MG63 (cell line): ENCODE measurements at places on chromosomes 1 and 21. TPM values are rescaled to one million over a fixed set of nuclear protein-coding genes. Genes with fewer than 3 reads are reported as not detected.
A peak's percentile ranks its signal among the peaks of the same experiment; 100 is the strongest.

GRCh38 chr1:109466452-109467300, at the start of gene SYPL2:
Gene SYPL2 (plus strand): TSS chr1:109466546. CDS start chr1:109466844, 298 bp downstream.
- peak; percentile 62 for DNase-seq

Gene DNAJC6
- not detected in 2 replicates for total RNA-seq

- no peak for DNase-seq
Measured at GRCh38 chr1:6142734-6143133, 37.4 kb downstream of the CHD5 start.

GRCh38 chr1:114379987-114380386, 131.0 kb downstream of the TRIM33 start:
- DNase-seq, result no peak

GRCh38 chr1:19232524-19232846, 18.8 kb downstream of the EMC1 start:
- peak; percentile 75 for DNase-seq

DNA sequence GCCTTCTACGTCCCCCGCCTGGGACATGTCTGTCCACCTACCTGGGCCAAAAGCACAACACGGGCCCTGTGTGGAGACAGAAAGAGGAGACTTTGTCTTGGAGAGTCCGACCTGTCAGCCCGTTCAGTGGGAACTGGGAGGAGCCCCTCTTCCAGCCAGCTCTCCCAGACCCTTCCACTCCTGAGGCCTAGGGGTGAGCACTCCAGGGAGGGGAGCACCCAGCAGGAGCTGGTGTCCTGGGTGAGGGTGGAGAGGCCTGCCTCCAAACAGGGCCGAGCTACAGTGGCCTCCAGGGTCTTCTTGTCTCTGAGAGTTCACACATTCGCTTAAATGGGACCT, 546 bp downstream of the SPOCD1 start:
- no peak for DNase-seq

Gene NHLH1
- total RNA-seq, result not detected in 2 replicates

DNA sequence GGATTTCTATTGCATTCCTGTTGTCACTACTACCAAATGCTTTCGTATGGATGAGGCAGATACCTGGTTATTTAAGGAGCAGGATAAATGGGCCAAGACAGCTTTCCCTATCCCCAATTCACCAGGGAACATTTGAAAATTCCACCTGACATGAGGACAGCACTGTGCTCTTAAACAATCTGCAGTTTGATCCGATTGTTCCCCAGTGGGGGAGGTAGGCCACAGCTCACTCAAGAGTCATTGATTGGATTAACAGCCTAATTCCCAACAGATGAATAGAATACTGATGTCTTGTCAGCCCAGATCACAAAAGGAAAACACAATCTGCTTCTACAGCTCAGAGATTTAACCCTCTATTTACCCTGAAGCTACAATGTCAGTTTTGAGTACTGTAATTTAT, 123.9 kb downstream of the LHX4 start:
- no peak for DNase-seq

DNA sequence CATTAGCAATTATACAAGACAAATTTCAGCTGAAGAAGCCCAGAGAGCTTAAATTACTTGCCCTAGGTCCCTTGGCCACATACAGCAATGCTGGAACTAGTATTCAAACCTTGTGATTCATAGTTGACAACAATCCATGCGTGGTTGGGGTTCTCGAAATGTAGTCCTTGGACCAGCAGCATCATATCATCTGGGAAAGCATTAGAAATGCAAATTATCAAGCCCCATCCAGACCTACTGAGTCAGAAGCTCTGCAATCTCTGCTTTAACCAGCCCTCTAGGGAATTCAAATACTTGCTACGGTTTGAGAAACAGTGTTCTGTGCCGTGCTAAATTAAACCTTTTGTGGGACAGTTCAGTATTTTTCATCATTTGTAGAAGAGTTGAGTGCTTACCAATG, 65.1 kb downstream of the CLIC6 start:
- no peak for DNase-seq

DNA sequence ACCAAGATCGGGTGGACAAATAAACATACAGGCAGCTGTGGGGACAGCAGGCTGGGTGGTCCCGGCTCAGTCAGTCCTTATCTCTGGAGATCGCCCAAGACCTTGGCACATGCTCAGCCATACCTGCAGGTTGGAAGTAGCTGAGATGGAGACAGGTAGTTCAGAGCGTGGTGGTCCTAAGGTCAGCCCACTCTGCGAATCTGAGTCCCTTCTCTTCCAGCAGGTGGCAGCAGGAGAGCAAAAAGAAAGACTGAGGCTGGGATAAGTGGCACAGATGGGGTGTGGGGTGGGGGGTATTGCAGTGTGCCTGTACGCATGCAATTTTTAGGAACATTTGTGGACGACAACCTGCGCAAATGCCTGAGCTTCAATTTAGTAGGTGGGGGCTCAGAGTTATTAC, 104.9 kb downstream of the TENT5C start:
- DNase-seq, result no peak

DNA sequence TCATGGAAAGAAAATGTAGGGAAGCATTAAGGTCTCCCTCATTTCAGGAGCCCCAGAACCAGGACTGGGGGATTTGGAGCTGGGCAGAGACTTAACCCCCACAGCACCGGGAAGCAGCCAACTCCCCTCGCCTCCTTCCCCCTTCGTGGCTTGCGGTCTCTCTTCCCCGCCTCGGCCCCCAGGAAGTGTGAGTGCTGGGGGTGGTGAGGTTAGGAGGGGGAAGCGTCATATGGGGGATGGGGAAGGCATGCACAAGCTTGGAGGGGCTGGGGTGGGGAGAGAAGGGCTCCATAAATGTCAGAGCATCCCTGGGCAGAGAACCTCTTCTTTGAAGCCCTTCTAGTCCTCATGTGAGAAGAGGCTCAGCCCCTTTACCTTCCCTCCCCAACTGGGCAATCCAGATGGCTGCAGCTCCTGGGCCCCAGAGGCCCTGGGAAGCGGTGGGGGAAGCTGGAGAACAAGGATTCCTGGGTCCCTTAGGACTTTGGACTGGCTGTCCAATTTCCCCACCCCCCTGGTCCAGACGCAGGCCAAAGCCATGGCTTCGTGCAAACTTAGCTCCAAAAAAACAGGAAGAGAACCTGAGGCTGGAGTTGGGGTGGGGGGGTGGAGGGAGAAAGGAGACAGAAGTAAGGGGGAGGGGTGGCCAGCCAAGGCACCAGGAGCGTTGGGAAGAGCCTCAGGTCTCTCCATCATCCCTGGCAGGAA, 7.8 kb downstream of the ZBTB7B start:
- DNase-seq, result no peak

Gene TCEA3
- not detected in 2 replicates for total RNA-seq

DNA sequence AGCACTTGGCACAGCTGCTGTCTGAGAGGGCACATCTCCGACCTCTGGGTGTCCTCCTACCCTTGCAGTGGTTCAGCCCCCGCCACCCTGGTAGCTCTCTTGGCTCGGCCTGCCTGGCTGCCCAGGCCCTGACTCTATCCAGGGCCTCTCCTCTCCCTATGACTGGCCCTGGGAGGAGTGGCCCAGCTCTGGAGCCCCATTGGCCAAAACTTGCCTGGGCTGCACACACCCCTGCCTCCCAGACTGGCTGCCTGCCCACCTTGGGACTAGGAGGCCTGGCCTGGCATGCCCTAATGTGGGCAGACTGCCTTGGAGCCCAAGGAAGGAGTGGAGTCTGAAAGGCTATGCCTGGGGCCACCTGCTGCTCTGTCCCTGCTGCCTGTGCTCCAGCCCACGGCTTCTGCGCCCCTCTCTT, 33.6 kb downstream of the ACOT11 start:
- DNase-seq, result peak; percentile 99

DNA sequence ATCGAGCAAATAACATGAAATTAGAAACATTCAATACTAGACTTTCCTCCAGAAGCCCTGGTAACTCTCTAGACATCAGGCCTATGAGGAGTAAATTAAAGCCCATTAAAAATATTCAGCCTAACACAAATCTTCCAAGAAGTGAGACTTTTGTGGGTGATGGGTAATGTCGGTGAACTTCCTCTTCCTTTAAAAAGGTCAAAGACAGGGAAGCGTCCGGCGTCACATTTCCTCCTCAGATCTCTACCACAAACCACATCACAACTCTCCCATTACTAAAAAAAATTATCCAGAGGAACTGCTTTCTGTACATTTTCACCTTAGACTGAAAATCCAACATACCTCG, 1.4 kb downstream of the EIF4G3 start:
- DNase-seq, result peak; percentile 12

Gene TMEM35B
- total RNA-seq, result 46.1 and 53.9 TPM in 2 replicates

DNA sequence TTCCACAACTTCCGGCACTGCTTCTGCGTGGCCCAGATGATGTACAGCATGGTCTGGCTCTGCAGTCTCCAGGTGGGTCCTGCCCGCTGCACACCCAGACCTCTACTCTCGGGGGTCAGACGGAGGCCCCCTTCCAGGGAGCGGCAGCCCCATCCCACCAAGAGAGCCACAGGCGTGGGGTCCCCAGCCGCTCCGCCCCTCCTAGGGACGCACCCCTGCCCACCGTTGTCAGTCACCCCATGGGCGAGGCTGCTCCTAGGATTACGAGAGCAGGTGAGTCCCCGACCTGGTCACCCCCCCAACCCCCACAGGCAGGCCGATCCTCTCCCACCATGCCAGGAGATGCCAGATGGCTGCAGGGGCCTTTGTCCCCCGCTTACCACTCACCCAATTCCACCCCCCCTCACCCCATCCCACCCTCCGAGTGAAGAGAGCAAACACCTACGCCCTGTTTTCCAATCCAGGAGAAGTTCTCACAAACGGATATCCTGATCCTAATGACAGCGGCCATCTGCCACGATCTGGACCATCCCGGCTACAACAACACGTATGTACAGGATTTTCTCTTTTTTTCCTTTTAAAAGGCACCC, 107.0 kb downstream of the PDE9A start:
- no peak for DNase-seq

- DNase-seq, result no peak
Measured at GRCh38 chr1:11364170-11364569, 91.2 kb downstream of the UBIAD1 start.

DNA sequence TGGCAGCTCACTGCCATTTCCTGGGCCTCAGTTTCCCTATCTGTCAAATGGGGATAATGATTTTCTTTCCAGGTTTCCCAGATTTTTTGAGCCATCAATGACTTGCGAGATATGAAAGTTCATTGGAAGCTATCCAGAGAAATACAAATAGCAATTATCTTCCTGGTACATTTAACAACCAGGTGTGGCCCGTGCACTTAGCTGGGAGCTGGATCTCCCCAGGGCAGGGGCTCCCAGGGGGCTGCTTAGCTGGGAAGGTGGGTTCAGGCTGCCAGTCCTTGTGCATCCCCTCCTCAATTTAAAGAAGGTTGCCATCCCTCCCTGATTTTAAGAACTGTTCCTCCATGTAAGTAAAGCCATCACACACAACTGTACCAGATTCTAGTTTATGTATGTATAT, 3.6 kb upstream of the TMEM54 start:
- no peak for DNase-seq

Gene DNALI1
- not detected in 2 replicates for total RNA-seq

Gene SLAMF7
- not detected in 2 replicates for total RNA-seq

GRCh38 chr1:30415171-30415940, 308.0 kb downstream of the MATN1 start:
- no peak for DNase-seq

DNA sequence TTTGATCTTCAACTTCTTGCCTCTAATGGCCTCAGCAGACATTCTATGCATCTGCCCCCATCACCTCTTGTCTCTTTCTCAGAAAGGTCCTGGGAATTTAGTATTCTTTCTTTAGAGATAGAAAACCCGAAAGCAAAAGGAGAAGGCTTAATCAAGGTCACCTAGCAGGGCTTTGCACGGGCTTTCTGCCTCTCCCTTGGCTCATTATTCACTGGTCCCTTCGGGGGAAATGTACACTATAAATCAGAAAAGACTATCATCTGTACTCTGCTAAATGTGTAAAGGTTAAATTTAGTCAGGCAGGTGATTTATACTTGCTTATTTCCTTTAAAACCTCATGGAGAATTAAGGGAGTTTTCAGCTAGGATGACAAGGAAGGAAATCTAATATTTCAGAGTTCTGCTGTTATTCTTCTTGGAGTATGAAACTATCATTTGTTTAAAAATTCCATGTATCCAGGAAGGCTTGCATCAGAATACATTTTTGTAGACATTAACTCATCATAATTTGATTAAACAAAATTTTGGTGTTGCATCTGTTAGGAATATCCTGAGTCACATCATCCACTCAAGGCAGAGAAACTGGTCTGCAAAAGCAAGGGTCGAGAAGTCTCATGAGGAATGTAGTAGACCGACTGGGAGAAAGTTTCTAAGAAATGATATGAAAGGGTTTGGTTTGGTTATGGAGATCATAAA, 124.6 kb downstream of the GABPA start:
- DNase-seq, result no peak

DNA sequence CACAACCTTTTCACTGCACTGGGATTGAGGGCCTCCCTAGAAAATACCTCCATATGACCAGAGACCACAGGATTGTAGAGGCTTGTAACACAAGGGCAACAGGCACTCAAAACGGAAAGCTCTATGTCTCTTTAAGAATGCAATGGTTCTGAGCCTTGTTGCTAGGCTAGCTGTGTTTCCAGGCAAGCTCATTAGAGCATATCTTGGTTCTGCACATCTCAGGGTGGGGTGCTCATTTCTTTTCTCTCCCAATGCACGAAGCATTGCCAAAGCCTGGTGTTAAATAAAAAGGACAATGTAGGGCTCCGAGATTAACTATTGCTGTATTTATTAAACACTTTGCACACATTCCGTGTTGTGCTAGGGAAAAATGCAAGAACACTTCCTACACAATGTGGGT, 315.9 kb downstream of the PRDM2 start:
- no peak for DNase-seq

GRCh38 chr1:234745844-234746797, 136.1 kb upstream of the IRF2BP2 start:
- peak; percentile 31 for DNase-seq

Gene LCE3A
- not detected in 2 replicates for total RNA-seq

GRCh38 chr1:29581256-29581655, 344.9 kb downstream of the PTPRU start:
- DNase-seq, result no peak

Gene TENT5C
- 6.2 and 6.4 TPM in 2 replicates for total RNA-seq

DNA sequence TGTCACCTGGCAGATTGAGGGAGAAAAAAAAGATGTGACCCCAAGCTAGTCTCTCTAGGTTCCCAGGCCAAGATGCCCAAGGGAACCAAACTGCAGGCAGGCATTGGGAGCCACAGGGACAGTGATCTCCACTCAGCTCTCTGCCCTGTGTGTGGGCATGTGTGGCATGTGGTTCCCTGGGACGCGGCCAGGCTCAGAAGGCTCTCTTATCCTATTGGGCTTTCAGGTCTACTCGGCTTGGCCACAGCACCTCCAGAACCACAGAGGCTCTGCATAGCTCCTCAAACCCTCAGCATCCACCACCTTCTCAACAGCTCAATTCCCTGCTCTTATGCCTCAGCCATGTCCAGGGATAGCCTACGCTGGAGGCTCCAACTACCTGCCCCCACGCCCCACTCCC, 22.0 kb downstream of the IQGAP3 start:
- no peak for DNase-seq

Gene SLC45A3
- total RNA-seq, result 1.7 and 3.2 TPM in 2 replicates

Gene SPATA21
- not detected in 2 replicates for total RNA-seq

DNA sequence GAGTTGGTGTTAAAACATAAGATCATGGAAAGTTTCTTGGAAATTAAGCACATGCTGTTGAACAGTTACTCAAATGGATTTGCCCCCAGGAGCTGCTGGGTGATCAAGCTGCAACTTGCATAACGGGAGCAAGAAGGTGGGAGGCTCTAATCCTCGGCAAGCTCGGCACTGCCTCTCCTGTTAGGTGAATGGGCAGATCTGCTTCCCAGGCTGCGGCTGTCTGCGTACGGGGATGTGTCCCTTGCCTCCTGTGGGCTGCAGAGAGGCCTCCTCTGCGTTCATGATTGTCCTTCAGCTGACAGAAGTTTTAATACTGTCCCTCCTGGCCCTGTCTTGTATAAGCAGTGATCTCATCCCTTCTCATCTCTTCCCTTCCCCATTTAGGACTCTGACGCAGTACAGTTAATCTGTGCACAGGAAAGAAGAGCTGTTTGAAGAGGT, 36.7 kb downstream of the ATP1A1 start:
- DNase-seq, result no peak
